NCI-H774 (cell line): ENCODE measurements at places on chromosomes 7 and 10.

- no peak for DNase-seq
These were observed 22.0 kb upstream of the CUX1 start for GRCh38 chr7:101795461-101795860.

DNA sequence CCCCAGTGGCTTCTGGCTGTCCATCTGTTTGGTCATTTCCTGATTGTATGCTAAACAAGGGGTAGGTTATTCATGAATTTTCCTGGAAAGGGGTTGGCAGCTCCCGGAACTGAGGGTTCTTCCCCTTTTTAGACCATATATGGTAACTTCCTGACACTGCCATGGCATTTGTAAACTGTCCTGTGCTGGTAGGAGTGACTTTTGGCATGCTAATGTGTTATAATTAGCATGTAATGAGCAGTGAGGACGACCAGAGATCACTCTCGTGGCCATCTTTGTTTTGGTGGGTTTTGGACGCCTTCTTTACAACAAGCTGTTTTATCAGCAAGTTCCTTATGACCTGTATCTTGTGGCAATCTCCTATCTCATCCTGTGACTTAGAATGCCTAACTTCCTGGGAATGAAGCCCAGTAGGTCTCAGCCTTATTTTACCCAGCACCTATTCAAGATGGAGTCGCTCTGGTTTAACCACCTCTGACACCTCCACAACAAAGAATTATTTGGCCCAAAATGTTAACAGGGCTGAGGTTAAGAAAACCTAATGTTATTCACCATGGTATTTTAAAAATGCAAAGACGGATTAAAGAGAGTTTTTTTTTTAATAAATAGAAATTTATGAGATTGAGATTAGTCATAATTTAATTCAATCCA lies 2.4 kb upstream of the PTN start:
- no peak for DNase-seq

DNA sequence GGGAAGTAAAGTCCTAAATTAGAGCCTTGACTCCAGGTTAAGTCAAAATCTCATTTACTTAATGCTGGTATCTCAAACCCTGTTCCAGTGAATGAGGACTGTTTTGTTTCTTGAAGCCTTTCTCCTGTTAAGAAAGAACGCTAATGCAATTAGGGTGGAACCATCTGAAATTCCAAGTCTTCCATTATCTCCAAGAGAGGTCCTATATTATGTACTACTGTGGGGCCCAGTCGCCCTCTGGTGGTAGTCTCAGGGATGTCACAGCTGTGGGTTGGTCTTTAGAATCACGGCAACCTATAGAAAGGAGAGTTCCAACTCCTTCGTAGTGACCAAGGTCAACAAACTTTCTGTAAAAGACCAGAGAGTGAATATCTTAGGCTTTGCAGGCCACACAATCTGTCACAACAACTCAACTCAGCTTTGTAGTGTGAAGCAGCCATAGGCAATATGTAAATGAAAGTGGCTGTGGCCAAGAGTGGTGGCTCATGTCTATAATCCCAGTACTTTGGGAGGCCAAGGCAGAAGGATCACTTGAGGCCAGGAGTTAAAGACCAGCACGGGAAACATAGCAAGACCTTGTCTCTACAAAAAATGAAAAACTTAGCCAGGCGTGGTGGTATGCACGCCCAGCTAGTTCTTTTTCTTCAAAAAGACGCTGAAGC lies 9.3 kb downstream of the RPP38 start:
- peak; percentile 14 for DNase-seq

- DNase-seq = no peak
These were observed 1.5 kb downstream of the DOCK4 start for GRCh38 chr7:112204499-112205342.

DNA sequence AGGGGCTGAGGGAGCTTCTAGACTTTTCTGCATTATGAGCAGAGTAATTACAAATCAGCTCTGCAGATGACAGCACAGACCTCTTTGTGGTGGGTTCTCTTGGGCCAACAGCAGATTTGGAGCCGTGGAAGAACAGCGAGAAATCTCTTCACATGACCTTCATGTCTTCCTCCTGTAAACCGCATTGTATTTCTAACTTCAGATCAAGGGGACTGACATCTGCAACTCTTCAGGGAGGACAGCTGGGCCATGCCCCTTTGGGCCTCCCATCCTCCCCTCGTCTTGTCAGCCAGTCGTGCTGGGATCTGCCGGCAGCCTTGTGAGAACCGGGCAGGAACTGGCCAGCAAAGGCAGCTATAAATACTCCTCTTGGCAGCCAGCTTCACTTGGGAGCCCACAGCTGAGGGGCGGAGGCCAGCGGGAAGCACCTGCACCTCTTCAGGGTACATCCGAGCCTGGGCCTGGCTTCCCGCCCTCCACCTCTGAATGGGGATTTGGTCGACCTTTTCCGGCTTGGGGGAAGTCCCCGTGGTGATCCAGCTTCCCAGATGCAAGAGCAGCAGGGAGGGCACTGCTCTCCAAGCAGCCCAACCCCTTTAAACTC lies 54.7 kb downstream of the STEAP1B start:
- DNase-seq = peak; percentile 72

DNA sequence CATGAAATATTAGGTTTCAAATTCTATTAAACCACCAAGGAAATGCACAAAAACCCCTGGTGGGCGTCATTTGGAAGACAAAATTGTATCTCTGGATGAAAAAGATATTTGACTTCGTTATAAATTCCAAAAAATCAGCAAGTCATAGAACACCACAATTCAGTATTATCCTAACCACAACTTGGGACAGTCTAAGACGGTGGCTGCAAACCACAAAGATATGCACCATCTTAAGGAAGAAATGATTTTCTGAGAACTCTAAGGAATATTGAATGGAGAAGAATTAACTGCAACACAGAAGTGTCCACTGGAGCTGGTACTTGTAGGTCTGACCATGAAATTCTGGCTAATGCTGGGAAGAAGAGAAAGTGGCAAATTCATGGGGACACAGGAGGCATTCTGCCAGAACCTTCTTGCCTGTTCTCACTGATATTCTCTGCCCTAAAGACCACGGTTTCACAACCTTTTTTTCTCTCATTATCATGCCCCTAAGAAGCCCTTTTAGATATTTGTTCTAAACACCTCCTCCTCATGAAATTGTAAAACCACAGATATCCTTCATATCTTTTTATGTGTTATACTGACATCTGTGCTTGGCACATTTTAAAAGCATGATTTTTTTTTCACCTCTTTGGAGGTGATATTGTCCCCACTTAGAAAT lies 92.9 kb downstream of the SFMBT2 start:
- DNase-seq = no peak

- DNase-seq = no peak
These were observed 629.1 kb downstream of the SORCS1 start for GRCh38 chr10:106535304-106535953.

GRCh38 chr10:11429439-11430052 lies 181.9 kb downstream of the USP6NL start:
- no peak for DNase-seq
